ENCODE measurements at places on chromosomes 11 and 22.
A peak's percentile ranks its signal among the peaks of the same experiment; 100 is the strongest.

DNA sequence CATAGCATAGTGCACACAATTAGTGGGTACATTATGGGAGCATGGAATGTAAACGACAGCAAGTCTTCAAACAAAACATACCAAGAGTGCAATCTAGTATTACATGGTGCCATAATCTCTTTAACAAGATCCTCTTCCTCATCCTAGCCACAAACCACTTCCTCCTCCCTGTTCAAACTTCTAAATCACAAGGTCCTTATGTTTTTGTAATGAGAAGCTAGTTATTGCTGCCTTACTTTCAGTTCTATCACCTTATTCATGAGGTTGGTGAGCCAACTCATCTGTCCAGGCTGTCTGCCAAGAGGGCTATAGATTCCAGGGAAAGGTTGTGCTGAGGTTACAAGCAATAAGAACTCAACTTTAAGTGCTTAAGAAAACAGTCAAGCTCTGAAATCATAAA, 195.4 kb upstream of the ARHGAP20 start:
- no peak for DNase-seq

- DNase-seq = no peak
Observed at GRCh38 chr11:73734993-73735392, 25.9 kb downstream of the RAB6A start.

DNA sequence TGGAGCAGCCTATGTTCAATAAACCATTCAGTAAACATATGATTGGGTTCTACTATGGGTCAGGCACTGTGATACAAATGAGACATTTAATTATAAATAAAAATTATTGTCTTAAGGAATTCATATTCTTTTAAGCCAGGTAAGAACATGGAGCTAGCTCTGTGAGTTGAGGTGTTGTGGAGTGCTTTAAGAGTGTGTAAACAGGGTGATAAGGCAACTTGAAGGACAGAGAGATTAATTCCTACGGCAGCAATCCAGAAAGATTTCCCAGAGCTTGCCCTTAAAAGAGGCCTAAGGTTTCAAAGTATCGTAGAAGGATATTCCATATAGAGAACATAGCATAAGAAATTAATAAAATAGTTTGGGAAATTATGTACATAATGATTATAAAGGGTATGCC, 126.4 kb upstream of the FAT3 start:
- DNase-seq = no peak

DNA sequence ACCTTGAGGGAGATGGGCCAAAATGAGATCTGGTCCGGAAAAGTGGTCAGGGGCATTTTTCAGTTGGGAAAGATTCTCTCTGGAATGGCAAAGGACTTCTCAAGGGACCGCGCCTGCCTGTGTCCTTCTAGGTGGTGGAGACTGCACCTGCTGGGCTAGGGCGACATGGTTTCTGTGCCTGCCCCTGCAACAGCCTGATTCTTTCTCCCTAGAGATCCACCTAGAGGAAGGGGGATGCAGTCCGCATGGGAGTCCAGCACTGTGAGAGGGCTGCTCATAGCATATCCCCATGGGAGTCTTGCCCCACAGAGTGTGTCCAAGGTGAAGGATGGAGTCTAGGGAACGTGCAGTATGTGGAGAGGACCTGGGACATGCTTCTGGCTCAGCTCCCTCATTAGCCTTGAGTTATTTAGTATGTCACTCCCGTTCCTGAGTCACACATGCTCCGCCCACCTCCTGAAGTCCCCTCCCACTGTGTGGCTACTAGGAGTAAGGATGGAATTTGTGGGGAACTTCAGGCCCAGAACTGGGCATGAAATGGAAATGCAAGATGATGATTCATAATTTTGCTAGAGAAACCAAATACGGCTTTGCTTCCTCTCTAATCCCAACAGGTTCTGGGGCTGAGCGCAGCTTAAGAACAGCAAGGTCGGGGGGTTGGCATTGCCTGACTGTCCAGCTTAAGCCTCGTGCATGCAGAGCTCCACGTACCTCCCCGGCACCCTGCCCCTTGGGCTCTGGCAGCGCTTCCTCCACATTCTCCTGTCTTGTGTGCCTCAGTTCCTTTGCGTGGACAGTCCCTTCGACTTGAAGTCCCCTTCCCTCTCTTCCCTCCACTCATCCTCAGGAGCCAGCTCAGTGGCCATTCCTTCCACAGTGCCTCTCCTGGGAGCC, 35.0 kb downstream of the GRIK4 start:
- DNase-seq = no peak

DNA sequence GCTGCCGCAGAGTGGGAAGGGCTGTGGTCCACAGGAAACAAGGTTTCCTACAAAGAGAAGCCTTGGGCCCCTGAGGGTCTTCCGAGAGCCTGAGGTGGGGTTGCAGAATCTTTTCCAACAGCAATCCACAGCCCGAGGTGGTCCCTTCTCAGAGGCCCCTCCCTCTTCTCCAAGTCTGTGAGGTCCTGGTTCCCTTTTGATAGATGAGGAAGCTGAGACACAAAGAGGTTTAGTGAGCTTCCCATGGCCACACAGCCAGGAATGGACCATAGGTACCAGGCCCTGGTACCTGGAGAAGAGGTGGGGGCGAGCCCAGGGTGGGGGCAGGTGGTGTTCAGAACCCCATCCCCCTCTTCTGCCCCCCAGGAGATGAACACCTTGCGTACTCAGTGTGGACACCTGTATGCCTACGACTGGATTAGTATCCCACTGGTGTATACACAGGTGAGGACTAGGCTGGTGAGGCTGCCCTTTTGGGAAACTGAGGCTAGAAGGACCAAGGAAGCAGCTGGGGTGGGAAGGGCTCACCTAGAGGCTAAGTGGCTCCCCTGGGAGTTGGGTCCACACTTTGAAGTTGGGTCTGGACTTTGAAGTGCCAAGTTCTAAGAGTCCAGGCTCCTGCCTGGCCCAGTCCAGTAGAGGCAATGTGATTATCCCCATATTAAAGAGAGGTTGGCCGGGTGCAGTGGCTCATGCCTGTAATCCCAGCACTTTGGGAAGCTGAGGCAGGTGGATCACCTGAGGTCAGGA, 7.0 kb downstream of the BEST1 start:
- DNase-seq = no peak

DNA sequence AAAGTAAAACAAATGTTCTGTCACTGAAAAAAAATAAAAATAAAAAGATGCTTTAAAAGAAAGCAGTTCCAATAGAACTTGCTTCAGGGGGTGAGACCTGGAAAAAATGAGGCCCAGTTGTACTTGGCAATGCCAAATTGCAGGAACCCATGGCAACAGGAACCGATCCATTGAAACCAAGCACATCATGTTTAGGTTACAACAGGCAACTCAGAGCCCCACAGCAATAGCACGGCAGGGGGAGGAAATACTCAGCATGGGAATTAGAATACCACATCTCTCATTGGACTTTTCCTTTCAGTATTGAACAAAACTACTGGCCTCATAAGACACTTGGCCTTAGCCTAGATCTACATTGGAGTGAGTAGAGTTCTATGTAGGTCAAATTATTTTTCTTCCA, 84.3 kb downstream of the MSANTD4 start:
- no peak for DNase-seq

DNA sequence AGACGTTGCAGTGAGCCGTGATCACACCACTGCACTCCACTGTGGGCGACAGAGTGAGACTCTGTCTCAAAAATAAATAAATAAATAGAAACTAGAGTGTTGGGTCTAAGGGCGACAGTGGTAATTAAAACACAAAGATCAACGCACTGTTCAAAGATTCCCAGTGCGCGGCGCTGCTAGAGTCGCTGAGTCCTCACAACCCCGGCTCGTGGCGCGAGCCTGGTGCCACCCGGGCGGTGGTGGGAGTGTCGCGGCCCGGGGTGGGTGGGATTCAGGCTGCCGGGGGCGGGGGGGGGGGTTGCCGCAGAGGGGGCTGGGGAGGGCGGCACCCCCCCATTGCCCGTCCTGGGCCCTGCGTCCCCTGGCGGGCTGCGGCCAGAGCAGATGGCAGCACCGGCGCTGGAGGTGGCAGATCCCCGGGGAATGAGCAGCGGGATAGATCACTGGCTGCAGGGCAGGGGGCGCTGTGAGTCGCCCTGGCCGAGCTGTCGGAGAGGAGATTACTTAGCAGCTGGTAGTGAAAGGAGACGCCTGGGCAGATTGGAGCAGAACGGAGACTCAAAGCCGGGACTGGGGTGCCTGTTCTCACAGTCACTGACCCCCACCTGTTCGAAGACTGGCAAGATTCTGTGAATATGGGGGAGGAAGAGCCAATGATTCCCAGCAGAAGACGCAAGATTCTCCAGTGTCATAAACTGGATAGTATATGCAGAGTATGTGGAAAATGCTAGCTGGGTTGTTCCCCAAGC, 30.2 kb upstream of the APOBEC3A start:
- DNase-seq = peak; percentile 59

DNA sequence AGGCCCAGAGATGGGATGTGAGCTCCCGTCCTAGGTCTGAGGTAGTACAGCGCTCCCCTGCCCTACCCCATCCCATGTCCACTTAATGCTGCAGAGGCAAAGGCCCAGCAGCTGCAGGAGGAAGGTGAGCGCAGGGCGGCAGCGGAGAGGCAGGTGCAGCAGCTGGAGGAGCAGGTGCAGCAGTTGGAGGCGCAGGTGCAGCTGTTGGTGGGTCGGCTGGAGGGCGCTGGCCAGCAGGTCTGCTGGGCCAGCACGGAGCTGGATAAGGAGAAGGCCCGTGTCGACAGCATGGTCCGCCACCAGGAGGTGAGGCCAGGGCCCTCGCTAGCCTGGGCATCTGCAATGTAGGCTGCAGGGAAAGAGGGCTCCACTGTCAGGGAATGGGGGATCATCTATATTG, 15.2 kb downstream of the CCDC157 start:
- DNase-seq = no peak

DNA sequence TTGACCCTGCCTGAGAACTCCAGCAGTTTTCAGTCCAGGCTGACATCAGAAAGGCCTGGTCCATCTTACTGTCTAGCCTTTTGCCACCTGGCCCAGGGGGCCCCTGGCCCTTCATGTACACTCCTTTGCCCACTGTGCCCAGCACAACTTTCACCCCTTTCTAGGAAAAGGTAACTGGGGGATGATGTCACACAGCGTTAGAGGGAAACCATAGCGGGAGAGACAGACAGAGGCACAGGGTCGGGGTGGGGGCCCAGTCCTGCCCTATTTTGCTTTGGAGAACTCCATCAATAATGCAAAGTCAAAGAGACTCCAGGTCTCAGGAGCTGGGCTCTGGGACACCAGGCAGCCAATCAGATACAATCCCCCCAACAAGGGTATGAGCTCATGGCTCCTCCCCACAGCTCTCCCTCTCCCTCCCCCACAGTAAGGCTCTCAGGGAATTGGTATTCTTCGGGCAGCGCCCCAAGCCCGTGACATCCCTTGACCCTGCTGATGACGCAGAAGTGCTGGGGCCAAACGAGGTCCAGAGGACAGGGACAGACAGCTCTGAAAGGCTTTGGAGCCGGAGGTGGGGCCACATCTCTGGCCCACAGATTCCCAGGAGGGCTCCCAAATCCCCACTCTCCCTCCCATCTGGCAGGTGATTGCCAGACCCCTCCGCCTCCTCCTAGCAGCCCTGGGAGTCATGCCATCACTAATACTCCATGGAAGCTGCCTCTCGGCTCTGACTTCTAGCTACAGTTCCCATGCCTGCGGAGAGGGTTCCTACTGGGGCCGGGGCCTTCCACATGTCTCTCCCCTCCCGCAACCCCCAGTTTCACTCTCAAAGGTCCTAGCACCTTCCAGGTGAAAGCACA, 5.9 kb downstream of the USP2 start:
- DNase-seq = no peak

GRCh38 chr11:76801225-76801624, 18.1 kb downstream of the TSKU start:
- no peak for DNase-seq

DNA sequence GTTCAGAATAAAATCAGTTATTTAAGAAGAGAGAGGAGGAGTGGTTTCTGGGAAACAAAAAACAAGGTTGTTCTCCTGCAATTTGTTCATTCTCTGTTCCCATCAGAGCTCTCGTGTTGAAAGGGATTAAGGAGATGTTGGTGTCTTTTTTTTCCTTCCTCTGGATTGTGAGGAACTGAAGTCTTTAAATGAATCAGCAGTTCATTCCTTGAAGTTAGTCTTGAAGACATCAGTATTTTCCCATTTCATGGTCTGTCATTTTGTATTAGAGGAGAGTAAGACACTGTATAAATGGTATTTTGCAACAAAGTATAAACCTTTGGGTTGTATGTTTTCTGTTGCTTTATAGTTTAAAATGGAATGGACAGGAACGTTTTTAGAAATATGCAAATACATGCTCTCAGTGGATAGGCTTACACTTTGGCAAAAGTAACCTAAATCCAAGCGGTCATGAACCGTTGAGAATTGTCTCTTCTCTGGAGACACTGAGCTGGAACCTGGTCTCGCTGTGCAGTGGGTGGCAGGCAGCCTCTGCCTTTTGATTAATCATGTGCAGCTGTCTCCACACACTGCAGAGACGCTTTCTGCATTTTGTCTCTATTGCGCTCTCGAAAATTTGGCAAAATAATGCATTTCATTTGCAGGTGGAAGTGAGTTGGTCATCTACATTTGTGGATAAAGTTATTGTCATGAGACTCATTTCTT, 33.0 kb downstream of the SAMM50 start:
- DNase-seq = no peak

DNA sequence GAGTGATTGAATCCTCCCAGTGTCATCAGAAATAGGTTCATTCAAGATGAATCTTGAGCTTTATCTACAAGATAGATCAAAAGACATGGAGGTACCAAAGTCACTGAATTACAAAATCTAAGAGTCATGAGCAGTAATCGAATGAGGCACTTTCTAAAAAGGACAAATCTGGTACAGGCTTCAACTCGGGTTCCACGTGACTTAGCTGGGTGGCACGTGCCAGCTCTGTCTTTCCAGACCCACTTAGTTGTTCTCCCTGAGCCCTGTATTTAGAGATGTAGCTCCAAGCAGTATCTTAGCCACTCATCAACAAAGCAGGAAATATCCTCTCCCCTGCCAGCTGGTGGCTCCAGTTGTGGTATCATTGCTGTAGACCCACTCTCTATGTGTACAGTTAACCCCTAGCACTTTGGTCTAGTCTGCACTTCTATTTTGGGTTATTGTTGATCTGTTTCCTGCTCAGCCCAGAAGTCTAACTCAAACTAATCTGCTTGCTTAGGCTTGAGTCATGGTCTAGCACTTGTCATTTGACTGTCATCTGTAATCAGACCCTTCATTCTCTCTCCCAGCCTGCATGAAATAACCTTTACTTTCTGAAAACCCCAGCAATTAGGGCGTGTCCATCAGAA, 528.7 kb downstream of the ETS1 start:
- no peak for DNase-seq

- no peak for DNase-seq
Observed at GRCh38 chr22:35868938-35869337, 151.3 kb downstream of the APOL5 start.

Data from activated naive CD4-positive, alpha-beta T cell treated with Interleukin-2 at 50 U/mL for 16 hours (primary cell).